AG09309 (cell line): ENCODE measurements at places on chromosomes 2 and 18.

DNA sequence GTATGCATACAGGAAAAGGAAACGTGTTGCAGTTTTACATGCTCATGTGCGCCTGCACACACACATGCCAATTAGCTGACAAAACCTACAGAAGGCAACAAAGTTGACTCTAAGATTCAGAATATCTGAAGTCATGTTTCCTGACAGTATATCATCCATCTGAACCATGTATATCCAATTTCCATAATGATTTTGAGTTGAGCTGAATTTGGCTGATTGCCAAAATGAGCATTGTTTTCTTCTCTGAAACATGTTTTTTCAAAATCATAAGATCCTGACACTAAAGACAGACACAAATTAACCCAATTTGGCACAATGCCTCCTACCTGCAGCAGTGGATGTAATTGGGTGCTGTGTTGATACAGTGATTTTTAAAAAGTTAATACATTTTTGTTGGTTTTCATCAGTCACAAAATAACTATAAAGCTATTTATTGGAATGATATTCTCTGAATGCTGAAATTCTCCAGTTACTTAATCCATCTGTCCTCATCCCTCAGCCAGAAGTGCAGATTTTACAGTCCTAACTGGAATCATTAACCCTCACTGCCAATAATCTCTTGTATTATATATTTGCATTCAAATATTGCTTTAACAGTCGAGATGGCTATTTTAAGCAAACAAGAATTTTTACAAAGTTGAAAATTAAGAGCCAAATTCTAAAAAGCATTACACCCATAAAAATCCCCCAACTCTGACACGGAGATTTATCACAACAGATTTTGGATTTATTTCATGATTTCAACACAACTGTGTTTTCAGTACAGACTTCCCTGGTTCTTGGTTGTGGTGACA, 161.7 kb upstream of the LMAN1 start:
- no peak for DNase-seq

DNA sequence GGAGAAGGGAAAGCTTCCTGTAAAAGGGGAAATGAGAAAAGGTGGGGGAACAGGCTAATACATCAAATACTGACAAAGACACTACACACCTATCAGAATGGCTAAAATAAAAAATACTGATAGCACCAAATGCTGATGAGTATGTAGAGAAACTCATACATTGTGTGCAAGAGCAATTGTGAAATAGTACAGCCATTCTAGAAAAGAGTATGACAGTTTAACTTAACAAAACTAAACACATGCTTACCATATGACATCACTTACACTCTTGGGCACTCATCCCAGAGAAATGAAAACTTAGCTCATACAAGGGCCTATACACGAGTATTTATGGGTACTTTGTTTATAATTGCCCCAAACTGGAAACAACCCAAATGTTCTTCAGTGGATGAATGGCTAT, 53.4 kb downstream of the ZNF638 start:
- DNase-seq = peak; percentile 18

GRCh38 chr2:143694335-143694734, 565.1 kb downstream of the ARHGAP15 start:
- no peak for DNase-seq

- DNase-seq = no peak
Observed at GRCh38 chr2:5387406-5387805, 304.8 kb upstream of the SOX11 start.

DNA sequence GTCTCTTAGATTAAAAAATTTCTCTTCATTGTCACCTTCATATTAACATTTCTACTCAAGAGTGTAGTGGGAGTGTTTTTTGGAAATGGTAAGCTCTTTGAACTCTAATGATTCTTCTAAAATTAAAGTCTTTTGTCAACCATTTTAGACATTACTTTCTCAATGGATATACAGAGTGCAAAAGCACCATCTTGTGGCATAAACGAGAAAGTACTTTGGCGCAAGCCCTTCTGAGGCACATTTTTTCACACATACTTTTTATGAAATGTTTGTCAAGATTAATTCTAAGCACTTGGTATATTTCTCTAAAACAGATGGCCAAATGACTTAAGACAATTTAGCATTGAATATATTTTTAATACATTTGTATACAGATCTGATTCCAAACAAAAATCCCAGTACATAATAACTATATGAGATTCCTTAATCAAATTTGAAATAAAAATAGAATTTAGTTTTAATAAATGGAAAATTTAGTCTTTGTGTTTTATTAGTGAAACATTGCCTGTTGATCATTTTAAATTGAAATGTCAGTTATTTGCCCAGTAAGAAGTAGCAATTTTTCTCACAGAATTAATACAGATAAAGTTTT, 63.3 kb upstream of the GALNT5 start:
- peak; percentile 37 for DNase-seq

DNA sequence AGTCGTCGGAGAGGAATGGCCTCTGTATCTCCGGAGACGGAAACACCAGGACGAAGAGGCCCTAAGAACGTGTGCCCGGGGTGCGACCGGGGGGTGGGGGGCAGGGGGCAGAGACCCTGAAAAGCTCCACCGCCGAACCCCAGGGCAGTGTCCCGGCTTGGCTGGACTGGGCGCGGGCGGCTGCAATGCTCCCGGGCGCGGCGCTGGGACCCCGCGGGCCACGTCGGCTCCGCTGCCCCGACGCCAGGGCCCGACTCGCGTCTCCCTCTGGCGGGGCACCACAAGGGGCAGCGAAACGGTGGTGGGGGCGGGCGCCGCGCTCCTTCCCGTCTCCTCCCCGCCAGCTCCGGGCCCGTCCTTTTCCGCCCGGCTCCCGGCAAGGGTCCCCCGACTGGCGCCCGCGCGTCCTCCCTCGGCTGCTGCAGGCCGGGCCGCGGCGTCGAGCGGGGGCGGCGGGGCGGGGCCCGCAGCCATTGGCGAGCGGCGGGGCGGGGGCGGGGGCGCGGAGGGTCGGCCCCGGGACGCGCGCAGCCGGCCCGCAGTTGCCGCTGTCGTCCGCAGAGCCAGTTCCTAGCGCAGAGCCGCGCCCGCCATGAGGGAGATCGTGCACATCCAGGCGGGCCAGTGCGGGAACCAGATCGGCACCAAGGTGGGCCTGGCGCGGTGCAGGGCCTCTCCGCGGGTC, at the start of gene TUBB6:
Gene TUBB6, plus strand, starts transcription at position 541 of the 685 bp plus-strand sequence. Its CDS starts 52 bp downstream, at position 593.
- DNase-seq = no peak

- DNase-seq = no peak
Observed at GRCh38 chr2:152743002-152743401, 24.6 kb downstream of the ARL6IP6 start.

GRCh38 chr2:144041612-144042011, 478.3 kb downstream of the ZEB2 start:
- DNase-seq = no peak

DNA sequence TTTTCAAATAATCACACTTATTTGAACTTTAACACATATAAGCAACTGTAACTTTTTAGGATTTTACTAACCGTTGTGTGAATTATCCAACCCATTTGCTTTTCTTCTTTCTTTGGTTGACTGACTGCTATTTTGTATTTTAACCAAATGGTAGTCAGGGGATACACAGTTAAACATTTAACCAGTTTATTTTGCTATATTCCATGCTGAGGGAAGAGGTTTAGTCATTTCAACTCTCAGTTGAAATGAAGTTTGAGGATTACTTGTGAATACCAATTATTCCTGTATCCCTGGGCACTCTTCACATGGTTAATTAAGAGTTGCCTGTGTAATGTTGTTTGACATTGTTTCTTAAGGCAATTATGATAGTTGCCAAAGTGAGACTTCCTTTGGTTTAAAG, 1.9 kb downstream of the SPAG16 start:
- no peak for DNase-seq

GRCh38 chr2:74578408-74578807, 23.9 kb downstream of the DOK1 start:
- DNase-seq = no peak

DNA sequence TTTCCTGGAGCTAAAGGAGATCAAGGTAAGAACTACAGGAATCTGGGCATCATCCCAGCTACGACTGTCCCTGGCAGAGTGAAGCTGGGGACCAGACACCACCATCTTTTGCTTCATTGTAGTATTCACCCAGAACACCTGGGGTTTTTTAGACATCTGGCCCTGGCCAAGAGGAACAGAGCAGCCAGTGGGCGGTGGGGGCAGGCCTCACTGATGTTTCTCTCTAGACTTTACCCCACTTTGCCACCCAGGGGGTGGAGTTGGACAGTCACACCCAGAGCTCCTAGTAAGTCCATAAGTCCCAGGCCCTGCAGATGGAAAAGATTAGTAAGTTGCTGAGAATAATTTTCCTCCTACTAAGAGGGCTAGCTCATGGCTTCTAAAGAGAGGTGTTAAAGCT, 39.6 kb downstream of the MARCO start:
- no peak for DNase-seq

- no peak for DNase-seq
Observed at GRCh38 chr2:133516405-133517026, 51.7 kb downstream of the NCKAP5 start.

DNA sequence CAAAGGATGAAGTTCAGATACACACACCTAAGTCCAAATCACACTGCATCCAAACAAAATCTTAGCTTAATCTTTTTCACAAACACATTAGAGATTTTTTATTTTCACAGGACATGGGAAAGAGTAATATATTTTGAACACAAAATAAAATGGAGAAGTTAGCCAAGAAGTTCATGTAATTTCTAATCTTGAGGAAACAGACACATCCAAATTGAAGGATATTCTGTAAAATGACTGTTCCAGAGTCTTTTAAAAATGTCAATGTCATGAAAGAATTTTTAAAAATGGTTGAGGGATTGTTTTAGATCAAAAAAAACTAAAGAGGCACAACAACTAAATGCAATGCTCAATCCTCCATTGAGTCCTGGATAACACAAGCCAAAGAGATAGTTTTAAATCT, 12.4 kb upstream of the RAPGEF4 start:
- DNase-seq = no peak

GRCh38 chr2:173855661-173856060, 109.5 kb downstream of the SP3 start:
- DNase-seq = no peak

DNA sequence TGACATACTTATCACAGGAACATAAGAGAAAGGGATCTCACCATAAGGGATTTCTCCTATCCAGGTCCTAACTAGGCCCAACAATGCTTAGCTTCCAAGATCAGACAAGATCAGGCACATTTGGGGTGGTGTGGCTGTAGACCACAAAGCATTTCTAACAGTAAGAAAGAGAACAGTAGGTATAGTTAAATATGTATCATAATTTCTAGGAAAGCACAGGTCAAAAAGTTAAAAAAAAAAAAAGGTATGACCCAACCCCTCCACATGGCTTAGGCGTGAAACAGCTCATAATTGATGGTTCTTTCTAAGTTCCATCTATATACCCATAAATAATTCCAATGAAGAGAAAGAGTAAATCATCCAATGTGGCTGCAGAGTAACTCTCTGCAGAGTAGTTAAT, 6.9 kb downstream of the PRKD3 start:
- no peak for DNase-seq

- no peak for DNase-seq
Observed at GRCh38 chr18:3720818-3721545, 271.0 kb downstream of the TGIF1 start.

DNA sequence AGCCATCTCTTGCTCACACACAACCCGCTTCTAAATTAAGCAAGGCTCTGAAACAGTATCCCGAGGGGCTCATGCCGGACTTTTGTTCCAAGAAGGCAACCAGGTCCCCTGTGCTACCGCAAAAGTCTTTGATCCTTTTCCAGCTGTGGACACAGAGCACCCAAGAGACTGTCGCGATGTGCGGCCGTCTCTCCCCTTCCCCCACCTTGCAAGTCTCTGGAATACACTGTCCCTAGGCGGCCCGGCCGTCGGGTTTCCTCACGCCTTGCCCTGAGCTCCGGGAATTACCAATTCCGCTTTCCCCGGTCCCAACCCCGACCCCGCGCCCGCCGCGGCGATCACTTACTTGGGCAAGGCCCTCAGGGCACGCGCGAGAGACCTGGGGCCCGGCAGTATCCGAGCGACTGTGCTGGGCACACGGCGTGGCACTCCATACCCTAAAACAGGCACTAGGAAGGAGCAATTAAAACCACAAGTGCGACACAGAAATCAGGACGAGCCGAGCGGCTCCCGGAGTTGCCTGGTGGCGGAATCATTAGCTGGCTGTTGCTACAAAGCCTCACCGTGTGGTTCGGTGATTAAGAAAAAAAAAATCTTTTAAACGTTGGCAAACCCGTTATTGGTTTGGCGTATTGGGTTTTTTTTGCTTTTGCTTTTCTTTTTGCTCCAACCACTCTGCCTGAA, 2.2 kb upstream of the DLX1 start:
- no peak for DNase-seq

GRCh38 chr2:20438334-20439192, 8.3 kb upstream of the RHOB start:
- DNase-seq = no peak

- no peak for DNase-seq
Observed at GRCh38 chr2:220877897-220878296, 694.2 kb downstream of the EPHA4 start.

GRCh38 chr18:30781601-30782000, 260.9 kb downstream of the DSC3 start:
- no peak for DNase-seq

DNA sequence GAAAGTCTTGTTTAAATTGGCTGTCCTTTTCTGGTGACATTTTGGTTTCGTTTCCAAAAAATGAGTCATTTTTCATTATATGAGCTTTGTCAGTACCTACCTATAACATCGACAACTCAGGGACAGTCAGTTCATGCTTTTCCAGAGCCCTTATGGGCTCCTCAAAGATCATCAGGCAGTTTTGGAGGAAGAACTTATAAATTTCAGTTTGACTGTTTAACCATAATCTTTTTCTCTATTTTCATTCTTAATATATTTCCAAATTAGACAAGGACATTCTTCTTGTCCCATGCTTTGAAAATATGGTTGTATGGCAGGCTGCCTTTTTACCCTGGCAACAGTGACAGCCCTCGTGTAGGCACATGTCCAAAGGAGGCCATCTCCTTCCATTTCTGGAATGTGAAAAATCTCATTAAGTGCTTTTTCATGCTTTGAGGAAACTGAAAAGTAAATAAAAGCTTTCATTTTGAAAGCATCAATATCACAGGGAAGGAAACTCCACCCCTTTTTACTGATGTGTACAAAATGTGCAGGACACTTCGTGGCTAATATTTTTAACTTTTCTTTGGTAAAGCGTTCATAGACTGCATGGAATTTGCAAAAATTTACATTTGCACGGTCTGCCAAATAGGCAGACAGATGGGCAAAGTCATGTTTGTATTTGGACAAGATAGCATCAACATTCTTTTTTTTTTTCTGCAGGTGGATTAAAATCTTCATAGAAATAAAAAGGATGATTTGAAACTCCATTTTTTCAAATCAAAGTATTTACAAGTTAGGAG, 7.2 kb upstream of the PROC start:
- DNase-seq = peak; percentile 44

GRCh38 chr2:204982303-204982702, 437.0 kb downstream of the PARD3B start:
- no peak for DNase-seq

DNA sequence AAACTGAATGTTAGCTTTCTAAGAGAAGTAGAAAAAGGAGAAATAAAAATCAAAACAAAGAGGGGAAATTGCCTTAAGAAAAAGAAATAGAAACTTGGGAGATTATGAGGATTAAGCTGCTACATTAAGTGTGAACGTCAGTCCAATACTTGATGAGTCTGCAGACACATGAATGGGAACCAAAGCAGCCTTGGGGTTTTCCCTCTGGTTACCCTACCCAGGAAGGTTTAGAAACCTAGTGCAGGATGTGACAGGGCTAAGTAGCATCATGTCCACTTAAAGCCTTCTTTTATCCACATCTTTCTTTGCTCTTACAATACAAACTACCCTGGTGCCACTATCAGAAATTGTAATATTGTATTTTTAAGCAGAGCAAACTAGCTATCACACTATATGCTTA, 22.3 kb downstream of the SLC35F5 start:
- no peak for DNase-seq
